Activated CD4-positive, CD25-positive, alpha-beta regulatory T cell treated with anti-CD3 and anti-CD28 coated beads, Interleukin-2, amount 50 U/mL, for 72 hours (primary cell): ENCODE measurements at places on chromosomes 13 and 19.

- no peak for DNase-seq
These were observed 114.2 kb upstream of the SPACA7 start for GRCh38 chr13:112261924-112262323.

GRCh38 chr13:49071341-49071937, 95.7 kb downstream of the FNDC3A start:
- no peak for DNase-seq

DNA sequence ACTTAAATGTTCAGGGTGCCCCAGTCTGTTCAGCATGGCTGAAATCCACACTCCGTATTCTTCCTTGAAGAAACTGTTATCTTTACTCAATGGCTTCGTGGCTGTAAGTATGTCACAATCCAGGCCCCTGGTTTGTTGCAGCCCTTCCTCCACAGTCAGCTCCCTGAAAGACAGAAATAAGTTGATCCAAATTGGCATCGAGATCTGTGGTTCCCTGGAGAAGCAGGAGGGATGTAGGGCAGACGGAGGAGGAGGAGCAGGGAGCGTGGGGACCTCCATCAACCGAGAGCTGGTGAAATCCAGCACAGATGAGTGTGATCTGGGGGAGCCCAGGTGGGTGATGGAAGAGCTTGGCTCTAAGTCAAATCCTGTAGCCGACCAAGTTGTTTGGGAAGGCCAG, 304 bp downstream of the TSPAN16 start:
- no peak for DNase-seq

DNA sequence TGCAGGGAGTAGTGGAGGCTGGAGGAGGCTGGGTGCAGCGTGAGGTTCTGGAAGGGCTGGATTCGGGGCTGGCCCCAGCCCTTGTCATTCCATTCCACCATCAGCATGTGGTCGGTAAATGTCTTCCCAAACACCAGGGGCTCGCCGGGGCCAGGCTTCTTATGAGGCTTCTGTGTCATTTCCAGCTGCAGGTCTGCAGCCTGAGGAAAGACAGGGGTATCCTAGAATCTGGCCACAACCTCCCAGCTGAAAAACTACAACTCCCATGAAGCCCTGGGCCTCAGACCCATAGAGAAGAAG, 4.4 kb downstream of the BCAT2 start:
- DNase-seq: no peak

- DNase-seq: no peak
These were observed 9.5 kb upstream of the SUPT20H start for GRCh38 chr13:37068962-37069361.

DNA sequence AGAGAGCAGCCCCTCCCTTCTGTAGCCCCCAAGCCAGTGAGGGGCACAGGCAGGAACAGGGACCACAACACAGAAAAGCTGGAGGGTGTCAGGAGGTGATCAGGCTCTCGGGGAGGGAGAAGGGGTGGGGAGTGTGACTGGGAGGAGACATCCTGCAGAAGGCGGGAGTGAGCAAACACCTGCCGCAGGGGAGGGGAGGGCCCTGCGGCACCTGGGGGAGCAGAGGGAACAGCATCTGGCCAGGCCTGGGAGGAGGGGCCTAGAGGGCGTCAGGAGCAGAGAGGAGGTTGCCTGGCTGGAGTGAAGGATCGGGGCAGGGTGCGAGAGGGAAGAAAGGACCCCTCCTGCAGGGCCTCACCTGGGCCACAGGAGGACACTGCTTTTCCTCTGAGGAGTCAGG, 4.2 kb downstream of the KLK3 start:
- DNase-seq: no peak

DNA sequence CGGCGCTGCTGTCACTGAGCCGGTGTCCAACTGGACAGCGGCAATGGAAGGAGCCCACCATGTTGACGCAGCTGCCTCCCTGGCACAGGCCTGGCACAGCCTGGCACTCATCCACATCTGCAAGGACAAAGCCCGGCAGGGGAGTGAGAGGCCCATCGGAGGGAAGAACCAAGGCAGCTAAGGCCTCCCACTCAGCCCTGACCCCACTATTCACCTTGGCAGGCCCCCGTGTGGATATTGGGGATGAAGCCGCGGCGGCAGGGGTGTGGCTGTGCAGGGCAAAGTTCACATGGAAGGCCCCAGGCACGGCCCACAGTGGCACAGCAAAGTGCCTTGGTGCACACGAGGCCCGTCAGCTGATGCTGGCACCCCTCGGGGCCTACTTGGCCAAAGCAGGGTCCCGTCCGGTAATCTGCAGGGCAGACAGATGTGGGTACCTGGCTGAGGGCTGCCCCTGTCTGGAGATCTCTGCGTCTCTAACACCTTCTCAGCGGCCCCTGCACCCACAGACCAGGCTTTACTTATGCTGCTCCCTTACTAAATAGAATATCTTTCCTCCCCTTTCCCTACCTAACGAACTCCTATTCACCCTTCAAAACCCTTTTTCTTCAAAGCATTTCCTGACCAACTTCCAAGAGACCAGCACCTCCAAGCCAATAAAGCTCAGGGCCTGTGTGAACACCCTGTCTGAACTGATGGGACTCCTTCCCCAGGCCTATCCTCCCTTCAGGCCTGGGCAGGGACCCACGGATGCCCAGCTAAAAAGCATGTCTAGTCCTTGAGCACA, 7.5 kb downstream of the FBN3 start:
- DNase-seq: no peak

DNA sequence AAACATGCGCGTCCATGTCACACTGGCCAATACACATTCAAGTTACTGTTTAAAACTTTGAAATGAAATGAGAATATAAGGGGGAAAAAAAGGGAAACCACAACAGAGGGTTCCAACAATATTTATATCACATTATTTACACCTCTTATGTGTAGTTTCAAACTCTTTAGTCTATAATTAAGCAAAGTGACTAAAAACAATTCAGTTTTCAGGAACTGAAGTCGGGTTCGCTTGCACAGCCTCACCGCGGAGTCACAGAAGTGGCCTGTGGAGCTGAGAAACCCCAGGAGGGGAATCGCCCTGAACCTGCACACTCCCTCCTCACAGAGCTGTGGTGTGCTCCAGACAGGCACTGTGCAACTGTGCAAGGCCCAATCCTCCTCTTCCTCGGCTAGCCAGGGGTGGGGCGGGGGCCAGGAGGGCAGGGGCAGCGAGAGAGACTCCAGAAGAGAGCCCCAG, 75.9 kb downstream of the STK24 start:
- no peak for DNase-seq

DNA sequence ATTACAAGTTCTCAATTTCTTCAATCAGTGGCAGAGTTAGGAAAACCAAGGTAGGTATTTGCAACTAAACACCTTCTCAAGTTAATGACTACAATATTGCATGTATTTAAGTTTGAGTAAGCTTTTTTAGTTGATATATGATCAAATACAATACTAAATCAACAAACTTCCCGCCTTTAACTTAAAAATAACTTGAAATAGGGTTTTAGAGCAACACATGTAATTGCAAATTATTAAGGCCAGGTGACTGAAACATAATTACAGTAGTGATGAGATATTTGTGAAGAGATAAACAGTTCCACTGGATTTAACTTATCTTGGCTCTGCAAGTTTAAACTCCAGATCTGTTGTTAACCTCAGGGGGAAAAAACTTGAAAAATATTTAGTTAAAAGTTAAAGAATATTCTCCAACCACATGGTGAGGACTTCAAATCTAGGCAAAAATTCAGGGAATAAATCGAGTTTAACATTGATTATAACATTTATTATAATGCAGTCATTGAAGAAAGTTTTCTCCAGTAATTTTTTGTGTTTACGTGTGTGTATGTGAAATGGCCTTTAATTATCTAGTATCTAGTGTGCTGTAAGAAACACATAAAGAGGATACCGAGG, 3.6 kb downstream of the DACH1 start:
- no peak for DNase-seq

- no peak for DNase-seq
These were observed 63.7 kb upstream of the NPAS1 start for GRCh38 chr19:46955813-46956371.

DNA sequence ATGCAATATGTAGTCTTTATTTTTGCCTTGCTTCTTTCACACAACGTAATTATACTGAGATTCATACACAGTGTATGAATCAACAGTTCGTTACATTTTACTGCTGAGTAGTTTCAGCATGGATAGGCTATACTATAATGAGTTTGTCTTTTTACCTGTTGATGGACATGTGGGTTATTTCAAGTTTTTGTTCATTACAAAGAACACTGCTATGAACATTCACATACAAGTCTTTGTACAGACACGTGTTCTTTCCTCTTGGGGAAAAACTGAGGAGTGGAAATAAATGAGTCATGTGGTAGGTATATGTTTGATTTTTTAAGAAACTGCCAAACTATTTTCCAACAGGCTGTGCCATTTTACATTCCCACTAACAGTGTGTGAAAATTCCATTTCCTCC, 35.1 kb downstream of the ENOX1 start:
- no peak for DNase-seq

- DNase-seq: no peak
These were observed 415.8 kb upstream of the SLITRK5 start for GRCh38 chr13:87255394-87255793.

DNA sequence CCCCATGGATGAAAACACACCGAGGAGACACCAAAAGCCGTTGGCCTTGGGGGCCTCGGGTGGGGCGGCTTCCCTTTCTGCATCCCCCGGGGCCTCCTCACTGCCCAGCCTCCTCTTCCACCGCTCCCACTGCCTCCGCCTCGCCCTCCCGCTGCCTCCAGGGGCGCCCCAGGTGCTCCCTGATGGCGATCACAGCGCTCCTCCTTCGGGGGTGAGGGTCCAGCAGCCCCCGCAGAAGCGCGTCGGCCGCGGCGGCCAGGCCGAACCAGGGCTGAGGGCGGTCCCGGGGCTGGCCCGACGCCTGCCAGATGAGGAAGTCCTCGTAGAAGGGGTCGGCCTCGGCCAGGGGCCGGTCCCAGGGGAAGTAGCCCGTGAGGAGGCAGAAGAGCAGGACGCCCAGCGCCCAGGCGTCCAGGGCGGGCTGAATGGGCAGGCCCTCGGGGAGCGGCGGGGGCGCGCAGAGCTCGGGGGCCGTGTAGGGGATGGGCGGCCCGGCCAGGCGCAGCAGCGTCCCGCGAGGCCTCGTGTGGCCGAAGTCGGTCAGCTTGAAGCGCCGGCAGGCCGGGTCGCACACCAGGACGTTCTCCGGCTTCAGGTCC, 7.2 kb downstream of the SBK2 start:
- DNase-seq: no peak

GRCh38 chr13:50842990-50843256, 569 bp downstream of the DLEU7 start:
- DNase-seq: no peak

DNA sequence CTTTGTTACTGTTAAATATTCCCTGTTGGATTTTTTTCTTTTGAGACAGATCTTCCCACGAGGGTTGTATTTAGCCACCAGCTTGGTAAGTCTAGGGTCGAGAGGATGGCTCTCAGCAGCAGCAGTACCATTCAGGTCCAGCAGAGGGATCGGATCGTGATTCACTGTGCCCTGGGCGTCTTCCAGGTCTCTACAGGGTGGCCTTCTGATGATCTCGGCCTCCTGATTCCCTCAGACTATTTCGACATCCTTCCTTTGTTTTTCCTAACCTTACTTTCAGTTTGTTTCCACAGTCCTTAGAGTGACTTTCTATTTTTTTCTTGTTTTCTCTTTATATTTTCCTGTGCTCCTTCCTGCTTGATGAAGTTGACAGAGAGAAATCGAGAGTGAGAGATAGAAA, 1436.9 kb downstream of the UQCRFS1 start:
- no peak for DNase-seq

GRCh38 chr19:6768236-6768785, 1.1 kb upstream of the SH2D3A start:
- no peak for DNase-seq

DNA sequence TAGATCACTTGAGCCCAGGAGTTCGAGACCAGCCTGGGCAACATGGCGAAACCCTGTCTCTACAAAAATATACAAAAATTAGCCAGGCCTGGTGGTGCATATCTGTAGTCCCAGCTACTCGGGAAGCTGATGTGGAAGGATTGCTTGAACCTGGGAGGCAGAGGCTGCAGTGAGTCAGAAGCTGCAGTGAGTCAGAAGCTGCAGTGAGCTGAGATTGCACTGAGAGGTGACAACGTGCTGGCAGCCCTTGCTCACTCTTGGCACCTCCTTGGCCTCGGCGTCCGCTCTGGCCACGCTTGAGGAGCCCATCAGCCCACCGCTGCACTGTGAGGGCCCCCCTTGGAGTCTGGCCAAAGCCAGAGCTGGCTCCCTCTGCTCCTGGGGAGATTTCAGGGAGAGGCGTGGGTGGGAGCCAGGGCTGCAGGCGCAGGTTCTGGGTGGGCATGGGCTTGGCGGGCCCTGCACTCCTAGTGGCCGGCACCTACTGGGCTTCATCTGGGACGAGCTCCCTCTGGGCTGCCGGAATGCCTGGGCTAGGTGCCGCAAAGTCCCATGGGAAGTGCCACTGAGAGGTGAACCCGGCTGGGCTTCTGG, 39.5 kb upstream of the RPL21 start:
- DNase-seq: no peak

- DNase-seq: no peak
These were observed 33.0 kb downstream of the GPC6 start for GRCh38 chr13:93259527-93260080.

- DNase-seq: peak; percentile 53
These were observed 60.5 kb downstream of the MAP4K1 start for GRCh38 chr19:38557205-38557799.

- DNase-seq: no peak
These were observed 41.8 kb downstream of the EFNB2 start for GRCh38 chr13:106493533-106494220.

DNA sequence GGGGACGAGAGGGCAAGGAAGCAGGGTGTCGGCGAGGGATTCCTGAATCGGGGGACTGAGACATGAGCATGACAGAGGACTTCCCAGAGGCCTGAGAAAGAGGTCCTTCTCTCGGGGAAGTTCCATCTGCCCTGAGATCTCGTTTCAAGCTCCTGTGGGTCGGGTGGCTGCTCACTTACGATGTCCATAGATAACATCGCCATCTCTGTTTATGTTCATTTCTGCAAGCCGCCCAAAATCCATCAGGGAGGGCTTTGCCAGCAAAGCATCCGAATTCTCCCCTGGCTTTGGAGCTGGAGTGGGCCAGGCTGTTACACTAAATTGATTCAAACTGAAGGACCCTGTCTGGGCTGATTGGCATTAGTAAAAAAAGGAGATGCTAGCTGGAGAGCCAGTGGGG, 5.9 kb downstream of the DMKN start:
- DNase-seq: no peak

DNA sequence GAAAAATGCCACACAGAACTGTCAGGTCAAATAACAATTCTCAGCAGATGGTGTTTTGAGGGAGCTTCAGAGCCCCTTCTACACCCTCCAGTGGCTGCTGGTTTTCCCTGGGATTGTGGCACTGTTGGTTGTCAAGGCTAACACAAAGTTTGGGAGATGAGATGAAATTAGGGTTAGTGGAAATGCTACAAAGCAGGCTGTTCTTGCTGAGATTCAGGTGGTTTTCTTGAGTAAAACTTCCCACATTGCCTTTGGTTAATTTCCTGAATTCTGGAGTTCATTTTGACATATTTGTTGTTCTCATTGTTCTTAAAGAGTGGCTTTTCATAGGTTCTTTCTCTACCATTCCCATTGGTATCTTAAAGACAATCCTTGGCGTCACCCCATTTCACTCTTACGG, 22.1 kb downstream of the MED4 start:
- DNase-seq: no peak

- no peak for DNase-seq
These were observed 126.2 kb upstream of the FNDC3A start for GRCh38 chr13:48849515-48849914.
